ENCODE measurements at places on chromosomes 12 and 14.

DNA sequence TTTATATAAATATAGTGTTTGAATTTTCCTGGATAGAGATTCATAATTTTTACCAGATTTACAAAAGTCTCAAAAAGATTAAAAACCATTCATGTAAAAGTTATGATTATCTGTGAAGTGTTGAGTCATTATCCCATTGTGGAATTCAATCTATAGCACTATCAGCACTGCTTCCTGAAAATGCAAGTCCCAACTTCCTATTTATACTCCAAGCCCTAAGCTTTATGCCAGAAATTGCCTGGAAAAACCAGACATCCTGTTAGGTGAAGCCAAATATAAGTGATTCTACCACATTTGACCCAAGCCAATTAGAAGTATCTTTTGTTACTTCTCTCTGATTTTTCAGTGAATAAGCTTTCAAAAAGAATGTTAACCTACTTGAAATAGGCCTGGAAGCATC lies 129.1 kb downstream of the GPR135 start:
- DNase-seq, result no peak

DNA sequence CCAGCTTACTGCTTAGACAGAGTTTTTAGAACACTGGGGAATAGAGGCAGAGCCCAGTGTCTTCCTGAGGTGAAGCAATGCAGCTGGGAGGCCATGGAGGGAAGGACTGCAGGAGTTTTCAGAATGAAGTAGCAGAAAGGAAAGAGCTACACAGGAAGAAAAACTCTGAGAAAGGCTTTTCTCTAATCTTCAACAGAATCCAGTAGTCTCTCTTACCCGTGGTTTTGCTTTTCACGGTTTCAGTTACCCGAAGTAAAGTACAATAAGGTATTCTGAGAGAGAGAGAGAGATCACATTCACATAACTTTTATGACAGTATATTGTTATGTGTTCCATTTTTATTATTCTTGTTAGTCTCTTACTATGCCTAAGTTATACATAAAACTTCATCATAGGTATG lies 761.6 kb downstream of the BCL11B start:
- no peak for DNase-seq

- DNase-seq, result no peak
These were observed 108.5 kb downstream of the ANO6 start for GRCh38 chr12:45324391-45324790.

DNA sequence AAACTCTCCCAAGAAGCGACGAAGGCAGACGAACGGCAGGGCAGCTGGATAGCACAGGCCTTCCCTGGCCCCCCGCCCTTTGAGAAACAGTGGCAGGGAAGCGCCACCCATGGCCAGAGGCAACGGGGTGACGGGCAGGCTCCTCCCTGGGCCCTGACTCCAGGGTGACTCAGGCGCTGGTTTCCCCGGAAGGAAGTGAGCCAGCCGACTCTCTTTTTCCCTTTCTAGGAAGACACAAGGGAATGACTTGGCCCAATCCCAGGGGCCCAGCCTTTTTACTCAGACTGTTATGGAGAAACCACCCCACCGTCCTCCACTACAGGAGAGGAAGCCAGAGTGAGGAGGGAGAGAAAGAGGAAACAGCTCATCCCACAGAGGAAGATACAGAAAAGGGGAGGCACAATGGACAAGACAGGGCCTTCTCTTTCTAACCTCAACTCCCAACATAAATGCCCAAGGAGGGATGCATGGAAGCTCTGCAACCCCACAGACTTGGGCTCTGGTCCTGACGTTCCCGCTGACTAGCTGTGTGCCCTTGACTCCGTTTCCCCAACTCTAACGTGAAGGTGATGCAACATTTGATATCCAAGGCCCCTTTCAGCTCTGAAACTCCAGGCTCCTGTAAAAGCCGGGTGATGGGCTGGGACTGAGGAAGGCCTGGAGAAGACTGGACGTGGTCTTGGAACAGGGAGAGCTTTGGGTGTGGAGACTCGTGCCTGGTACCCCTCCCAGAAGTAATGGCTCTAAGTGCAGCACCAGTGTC lies 27.9 kb downstream of the ACTN1 start:
- peak; percentile 28 for DNase-seq

- no peak for DNase-seq
These were observed 216.1 kb downstream of the TMEM121 start for GRCh38 chr14:105742531-105742848.

DNA sequence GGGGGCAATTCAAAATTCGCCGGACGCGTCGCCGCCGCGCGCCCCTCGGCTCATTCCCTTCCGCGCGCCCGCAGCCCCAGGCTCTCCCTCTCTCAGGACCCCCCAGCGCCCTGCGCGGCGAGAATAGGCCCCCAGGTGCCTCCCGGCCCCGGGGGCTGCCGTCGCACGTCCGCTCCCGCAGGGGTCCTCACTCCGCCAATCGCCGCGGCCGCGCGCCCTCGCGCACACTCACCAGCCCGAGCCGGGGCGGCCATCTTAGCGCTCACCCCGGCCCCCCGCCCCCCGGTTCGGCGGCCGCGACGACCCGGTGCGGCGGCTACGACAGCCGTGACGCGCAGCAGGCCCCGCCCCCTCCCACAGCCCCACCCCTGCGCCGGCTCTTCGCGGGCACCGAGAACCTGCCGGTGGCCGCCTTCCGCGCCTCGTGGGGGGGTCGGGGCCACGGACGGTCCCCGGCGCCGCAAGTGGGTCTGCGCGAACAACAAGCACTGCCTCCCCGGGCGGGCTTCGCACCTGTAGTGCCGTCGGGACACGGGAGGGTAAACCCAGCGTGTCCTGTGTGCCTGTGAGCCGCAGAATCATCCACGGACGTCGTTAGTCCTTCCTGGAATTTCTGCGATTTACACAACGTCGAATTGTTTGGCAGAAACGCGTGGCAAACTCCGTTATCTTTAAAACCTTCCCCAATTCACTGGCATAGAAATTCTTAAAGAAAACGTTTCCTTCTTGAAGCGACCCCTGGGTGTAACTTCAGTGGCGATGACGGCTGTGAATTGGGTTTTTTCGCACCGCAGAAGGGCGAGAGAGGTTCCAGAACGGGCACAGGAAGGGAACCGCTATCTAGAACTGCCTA lies 2.5 kb downstream of the USP44 start:
- no peak for DNase-seq

DNA sequence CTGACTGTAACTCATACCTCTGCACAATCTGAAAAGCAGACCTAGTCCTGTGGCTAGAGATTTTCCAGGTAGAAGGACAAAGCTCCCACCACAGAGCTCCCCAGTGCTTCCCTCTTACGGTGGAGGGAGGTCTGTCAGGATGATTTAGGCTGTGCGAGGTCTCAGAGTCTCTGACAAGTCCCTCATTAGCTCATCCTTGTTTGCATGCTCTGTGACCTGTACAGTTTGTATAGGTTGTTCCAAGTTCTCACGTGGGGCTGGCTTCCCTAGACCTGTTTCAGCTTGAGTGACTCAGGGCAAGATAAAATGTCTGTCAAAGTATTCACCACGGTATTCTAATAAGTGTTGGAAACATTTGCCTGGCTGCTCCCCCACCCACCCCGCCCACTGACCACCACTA lies 34.8 kb downstream of the ASCL1 start:
- no peak for DNase-seq

DNA sequence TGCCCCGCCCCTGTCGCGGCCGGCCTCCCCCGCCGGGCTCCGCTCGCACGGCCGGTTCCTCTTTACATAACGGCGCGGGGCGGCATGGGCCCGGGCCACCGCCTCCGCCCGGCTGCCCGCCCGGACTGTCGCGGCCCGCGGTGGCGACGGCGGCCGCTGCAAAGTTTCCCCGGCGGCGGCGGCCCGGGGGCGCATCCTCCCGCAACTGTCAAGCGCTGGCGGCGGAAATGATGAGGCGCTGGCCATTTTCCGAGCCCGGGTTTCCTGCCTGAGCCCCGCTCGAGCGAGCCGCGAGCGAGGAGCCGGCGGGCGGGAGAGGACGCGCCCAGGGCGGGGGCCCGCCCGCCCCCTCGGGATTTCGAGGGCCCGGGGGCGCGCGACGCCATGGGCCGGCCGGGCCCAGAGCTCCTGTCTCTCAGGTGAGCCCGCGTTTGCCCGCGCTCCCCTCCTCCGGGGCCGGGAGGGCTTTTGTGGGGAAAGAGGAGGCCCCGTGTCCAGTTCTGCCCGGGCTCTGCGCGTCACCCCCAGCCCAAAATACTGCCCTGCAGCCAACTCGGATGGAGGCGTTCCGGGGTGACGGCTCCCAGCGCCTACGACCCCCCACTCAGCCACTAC lies at the start of gene SH2B3:
TSS of gene SH2B3 (plus strand) at position 65 of the 615 bp plus-strand sequence. CDS start 12,223 bp downstream, outside the sequence.
- DNase-seq, result no peak

- DNase-seq, result no peak
These were observed 32.4 kb upstream of the BMAL2 start for GRCh38 chr12:27300226-27300625.

DNA sequence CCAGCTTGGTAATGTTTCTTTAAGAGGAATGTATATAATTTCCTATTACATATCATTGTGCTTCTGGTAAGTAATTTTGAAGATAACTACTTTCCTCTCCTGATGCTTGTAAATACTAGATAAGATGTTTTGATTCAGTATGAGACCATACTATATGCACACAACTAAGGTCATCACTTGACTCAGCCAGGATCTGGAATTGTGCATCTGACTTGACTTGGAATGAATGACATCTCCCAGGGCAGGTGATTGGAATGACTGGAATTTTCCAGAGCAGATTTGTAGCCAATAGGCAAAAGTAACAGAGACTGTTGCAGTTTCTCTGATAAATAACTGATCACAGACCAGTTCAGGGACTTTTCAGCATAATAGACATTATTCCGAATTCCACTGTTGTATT lies 11.1 kb downstream of the BEST3 start:
- no peak for DNase-seq

DNA sequence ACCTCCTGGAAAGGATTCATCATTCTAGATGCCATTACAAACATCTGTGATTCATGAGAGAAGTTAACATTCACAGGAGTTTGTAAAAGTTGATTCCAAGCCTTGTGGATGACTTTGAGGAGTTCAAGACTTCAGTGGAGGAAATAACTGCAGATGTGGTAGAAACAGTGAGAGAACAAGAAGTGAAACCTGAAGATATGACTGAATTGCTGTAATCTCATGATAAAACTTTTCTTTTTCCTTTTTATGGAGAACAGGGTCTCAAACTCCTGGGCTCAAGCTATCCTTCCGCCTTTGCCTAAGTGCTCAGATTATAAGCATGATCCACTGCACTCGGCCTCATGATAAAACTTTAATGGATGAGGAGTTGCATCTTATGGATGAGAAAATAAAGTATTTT lies 64.5 kb upstream of the GTF2A1 start:
- no peak for DNase-seq

- DNase-seq, result no peak
These were observed at the start of gene RIPK3 for GRCh38 chr14:24339284-24340151. RIPK3 (minus strand) TSS chr14:24339991; CDS start chr14:24339826, 165 bp downstream.

DNA sequence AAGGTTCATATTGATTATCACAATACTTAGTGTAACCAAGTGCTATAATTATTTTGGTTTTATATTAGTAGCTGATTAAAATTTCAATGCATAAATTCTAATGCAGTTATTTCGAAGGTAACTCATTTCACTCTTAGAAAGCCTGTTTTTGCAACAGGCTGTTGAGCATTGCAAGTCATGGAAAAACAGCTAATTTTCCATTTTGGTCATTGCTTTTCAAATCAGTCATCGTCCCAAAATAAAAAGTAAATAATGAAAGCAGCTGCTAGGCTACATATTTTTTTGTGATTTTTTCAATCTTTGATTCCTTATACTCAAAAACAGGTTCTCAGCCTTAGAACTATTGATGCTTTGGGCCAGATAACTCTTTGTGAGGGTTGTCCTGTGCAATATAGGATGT lies 22.9 kb downstream of the VEZT start:
- DNase-seq, result no peak

DNA sequence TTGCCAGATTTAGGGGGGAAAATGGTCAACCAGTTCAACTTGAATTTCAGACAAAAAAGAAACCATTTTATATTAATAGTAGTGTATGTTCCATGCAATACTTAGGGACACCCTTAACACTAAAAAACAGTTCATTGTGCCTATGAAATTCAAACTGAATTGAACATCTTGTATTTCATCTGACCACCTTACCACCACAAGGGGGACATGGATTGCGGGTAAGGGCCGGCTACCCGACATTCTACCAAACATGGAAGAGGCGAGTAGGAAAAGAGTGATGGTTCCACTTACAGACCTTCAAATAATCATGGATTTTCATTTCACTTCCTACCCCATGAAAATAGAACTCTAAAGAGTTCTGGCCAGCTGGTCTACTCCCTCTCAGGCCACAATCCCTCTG lies 10.3 kb upstream of the STK38L start:
- DNase-seq, result no peak
